Fibroblast of skin of back (primary cell): ENCODE measurements at places on chromosomes 5 and 9.
A peak's percentile ranks its signal among the peaks of the same experiment; 100 is the strongest.

- DNase-seq, result no peak
These were observed 238.0 kb upstream of the PTGER4 start for GRCh38 chr5:40441733-40442132.

DNA sequence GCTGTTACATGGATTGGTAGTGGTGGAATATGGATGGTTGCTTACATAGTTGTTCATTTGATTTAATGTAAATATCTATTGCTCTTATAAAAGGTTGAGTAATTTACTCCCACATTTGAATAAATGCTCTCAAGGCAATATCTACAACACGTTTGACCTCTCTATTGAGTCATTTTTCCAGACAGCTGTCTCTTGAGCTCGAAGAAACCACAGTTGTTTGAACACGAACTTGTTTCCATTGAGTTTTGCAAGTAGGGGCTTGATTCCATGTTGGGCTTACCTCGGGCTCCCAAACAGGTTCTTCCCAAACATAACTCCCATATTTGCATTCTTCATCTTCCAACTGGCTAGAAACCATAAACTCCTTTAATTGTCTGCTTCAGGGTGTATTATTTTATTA lies 115.0 kb upstream of the HMHB1 start:
- no peak for DNase-seq

DNA sequence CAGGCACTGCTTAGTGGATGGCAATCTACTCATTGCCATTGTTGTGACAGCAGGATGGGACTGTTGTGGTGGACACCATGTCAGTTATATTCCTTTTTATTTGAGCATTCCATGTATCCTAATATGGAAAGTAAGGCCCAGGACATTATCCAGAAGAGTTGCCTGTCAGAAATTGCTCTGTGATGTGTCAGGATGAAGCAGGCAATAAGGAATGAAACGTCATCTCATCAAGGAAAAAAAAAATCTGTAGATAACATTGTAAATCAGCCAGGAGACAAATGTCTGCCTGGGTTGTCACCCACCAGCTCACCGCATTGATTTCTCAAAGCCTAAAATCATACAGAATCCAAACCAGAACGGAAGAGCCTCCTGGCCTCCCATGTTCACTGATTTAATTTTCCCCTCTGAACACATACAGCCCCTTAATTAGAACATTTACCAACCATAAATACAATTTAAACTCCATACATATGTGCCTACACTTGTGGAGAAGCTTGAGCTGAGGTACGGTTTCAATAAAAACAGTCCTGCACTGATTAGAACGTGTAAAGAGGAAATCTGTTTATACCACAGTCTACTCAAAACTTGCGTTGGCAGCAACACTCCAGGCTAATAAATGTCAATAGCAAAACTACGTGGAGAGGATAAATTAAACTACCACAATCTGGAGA lies 73.9 kb downstream of the FOXD1 start:
- peak; percentile 98 for DNase-seq

DNA sequence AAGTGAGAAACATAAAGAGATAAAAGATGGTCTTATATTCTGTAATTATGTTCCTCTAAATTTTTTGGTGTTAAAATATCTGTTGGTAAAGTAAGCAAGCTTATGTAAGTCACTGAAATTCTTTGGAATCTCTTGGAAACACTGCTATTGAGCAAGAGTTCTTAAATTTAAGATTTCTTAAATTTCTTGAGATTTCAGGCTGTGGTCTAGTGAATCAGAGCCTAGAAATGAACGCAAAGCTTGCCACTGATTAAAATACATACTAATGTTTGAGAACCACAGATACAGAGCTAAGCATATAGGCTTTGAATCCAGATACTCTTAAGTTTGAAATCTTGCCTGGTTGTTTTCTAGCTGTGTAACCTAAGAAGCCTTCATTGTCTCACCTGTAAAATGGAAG lies 133.4 kb downstream of the TRPM3 start:
- DNase-seq, result peak; percentile 58

DNA sequence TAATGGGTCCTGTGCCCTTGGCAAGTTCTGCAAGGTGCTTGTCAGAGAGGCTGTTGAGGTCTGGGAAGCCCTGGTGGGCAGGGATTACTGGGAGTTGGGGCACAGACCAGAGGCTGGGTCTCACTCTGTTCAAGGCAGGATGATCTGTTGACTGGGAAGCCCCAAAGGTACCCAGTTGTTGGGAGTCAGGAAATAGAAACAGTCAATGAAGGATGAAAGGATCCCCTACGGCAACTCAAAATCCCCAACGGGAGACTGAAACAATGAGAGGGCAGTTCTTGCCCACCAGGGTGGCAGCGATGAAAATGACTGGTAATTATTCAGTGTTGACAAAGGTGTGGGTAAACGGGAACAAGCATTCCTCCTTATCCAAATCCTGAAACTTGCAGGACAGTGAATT lies 31.2 kb downstream of the BNIP1 start:
- no peak for DNase-seq
